T-helper 9 cell (primary cell): ENCODE measurements at places on chromosomes 2 and 18.

DNA sequence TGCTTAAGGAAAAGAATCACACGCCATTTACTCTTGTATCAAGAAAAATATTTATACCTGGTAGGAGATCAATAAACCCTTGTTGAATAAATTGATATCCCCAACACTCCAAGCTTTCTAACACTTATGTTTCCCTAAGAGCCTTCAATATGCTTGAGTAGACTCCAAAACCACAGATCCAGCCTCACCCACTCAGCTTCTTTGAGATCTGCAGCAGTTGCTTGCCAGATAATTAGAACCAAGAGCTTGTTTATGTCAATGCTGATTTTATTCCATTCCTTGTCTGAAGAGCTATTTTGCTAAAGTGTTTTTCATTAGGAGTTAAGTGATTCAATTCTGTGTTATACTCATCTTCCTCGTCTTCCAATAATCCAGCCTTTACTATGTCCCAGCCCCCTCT lies 26.3 kb upstream of the CRIM1 start:
- no peak for DNase-seq

DNA sequence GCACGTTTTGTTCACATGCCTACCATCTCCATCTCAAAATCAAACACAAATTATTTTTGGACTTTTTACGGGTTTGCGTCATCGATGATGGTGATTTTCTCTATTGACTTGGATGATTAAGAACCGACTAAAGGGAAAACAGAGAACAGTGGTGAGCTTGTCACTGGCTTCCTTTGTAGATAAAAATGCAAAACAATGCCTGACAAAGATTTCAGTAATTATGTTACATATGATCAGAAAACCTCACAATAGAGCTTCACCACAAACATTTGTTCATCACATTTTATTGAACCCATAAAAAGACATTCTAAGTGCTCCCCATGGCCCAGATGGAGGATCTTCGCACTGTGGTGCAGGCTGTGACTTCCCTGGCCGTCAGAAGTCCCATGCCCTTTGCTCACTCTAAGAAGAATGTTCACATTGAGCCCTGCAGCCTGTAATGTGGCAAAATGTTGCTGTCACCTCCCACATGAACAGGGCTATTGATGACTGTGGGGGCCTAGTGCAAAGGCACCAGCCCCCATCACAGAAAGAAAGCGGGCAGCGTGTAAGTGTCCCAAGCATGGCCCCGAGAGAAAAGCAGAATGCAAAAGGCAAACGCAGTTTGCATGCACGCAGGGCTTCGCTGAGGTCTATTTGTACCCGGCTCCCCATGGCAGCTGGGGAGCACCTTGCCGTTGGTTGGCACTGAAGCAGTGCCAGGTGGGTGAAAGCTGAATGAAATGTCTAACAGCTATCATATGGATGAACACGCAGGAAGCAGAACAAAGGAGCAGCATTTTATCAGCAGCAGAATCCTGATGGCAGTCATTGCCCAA lies 60.6 kb downstream of the BCL2 start:
- DNase-seq: no peak

DNA sequence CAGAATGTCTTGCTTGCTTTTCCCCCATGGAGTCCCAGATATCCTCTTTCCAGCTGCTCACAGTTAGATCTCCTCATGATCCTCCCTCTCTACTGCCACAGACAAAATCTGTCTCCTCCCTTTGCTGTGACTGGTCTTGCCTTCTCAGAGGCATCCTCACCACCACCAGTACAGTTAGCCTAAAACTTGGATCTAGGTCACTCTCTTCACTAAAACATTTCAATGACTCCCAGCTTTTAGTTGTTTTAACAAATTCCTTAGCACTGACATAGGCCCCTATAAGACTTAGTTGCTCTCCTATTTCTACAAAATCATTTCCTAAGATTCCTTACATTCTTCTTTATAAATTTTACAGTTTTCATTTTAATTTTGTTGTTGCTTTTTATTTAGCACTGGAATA lies 734.2 kb upstream of the CHAC2 start:
- DNase-seq: no peak

DNA sequence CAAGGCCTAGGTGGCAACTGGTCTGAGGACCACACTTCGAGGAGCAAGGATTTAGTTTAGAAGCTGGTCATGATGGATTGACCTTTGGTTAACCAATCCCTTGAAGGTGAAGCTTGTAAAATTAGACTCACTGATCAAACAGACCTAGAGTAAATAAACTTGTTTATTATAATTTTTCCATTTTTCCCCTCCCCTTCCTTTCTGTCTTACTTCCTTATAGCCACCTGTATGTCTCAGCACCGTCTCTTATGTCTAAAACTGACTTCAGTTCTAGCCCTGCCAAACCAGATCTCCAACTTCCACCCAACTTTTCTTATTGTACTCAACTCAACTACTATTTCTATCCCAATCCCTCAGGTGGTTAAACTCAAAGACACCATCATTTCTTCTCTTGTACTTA lies 92.8 kb upstream of the THOC1 start:
- DNase-seq: no peak

- DNase-seq: no peak
Observed at GRCh38 chr2:17877811-17878280, 621 bp upstream of the KCNS3 start.
